Activated CD4-positive, alpha-beta memory T cell treated with anti-CD3 and anti-CD28 coated beads, Interleukin-2, amount 10 ng/mL, durations not matched to agents 7 days and 5 days (primary cell): ENCODE measurements at places on chromosomes 3 and 15.

DNA sequence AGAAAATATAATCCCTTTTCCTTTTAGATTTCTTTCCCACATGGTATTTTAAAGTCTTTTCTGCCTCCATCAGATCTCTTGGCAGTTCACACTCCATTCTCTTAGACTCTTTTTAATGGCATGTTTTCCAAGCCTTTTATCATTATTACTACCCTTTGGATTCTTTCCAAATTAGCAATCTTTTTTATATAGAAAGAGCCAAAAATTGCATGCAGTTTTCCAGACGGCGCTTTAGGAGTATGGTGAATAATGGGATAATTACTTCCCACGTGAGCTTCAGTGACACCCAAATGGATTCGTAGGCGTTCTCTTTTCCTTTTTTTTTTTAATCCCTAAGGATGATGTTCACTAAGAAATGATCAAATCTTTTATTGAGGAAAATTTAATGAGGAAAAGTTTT is 354.8 kb upstream of the DNAJC19 start:
- DNase-seq: no peak

GRCh38 chr3:56926243-56926946 is 124.6 kb upstream of the ARHGEF3 start:
- DNase-seq: no peak

DNA sequence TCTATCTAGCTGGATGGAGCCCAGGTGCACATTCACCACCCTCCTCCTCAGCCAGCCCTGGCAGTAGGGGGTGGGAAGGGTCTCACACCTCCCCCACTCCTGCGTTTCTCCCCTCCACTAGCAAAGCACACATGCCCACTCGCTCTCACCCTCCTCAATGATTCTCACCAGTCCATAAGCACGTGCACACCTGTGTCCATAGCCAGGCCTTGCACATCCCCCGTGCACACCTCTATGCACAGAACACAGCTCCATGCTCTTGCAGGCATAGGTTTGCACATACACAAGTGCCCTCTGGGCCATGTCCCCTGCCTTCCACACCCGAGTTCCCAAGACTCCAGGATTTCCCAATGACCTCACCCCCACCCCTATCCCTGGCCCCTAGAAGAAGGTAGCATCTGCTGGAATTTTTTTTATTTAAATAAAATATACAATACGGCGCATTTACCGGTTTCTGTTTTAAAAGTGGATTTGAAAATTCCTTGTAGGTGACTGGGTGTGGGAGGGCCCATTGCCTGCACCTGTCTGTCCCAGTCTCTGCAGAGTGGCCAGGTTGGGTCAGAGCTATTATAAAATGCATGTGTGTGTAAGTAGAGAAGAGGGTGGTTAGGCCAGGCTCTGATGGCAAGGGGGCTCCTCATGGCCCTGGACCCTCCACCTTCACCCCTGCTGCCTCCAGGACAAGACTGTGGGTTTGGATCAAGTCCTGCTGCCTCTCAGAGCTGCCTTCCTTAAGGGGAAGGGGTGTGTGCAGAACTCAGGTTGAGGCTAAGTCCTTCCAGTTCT is 49.1 kb downstream of the HCN4 start:
- no peak for DNase-seq

DNA sequence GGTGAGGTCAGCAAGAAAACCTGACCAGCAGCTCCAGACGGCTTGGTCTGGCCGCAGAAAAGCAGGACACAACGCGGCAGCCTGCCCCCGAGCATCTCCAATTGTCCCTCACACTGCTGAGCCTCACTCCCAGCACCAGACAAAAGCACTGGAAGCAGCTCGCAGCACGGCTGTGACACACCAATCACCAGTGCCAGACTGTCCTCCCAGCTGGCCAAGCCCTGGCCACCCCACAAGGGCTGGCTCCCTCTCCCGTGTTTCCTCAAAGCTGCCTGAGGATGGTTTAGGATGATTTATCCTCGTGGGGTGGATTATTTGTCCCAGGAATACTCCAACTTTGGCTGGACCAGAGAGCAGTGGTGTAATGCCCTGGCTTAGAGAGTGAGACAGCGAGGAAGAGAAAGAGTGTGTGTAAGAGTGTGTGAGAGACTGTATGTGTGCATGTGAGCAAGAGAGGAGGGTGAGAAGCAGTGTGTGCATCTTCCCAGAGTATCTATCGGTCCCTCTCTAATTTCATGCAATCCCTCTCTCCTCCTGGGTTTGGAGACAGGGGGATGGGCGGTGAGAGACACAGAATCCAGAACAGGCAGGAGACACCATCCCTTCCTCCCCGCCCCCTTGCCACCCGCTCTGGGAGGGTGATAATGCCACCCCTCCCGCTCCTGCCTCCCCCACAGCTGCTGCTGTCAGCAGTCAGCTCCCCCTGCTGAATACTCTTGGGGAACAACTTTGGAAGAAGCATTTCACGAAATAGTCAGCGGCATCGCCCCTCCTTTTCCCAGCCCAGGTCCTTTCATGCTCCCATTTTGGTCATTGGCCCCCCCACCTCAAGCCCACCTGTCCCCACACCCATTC is 34.2 kb downstream of the SEMA5B start:
- no peak for DNase-seq

- DNase-seq: no peak
Observed at GRCh38 chr15:82572986-82573385, 32.7 kb upstream of the RPS17 start.

- DNase-seq: no peak
Observed at GRCh38 chr3:170692720-170693119, 106.8 kb upstream of the SLC7A14 start.

GRCh38 chr3:145698749-145699148 is 462.2 kb downstream of the PLOD2 start:
- no peak for DNase-seq

DNA sequence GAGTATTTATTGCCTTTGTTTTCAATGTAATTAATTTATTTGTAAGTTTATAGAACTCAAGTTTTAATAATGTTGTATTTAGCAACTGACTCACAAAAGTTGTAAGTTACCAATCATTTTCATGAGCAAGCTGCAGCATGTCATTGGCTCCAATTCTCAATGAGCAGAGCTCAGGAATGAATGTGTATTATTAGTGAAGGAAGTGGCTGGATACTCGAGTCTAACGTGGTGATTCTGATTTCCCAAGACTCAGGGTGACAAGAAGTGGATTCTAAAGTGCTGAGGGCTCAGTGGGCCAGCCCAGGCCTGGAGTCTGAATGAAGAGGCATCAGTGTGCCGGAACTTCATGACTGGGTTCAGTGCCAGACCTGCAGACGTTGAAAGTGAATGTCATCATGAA is 39.6 kb downstream of the CLDN11 start:
- no peak for DNase-seq

DNA sequence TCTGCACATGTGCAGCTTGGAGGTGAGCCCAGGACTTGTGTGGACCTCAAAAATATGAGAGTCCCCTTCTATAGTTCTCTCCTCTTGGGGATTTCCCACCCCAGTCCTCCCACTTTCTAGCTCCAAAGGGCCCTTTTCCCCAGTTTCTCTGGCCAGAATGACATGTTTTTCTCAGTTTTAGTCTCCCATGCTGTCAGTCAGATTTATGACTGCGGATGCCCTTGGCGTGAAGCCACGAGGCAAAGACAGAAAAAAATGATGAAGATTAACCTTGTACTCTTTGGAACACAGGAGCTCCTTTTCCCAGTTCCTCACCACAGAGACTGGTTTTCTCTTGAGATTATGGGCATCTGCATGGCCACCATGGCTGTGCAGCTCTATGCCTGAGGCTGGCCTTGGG is 72.0 kb upstream of the TTBK2 start:
- no peak for DNase-seq

GRCh38 chr3:11716573-11717290 is 73.0 kb upstream of the VGLL4 start:
- DNase-seq: no peak

- DNase-seq: no peak
Observed at GRCh38 chr15:79115986-79116665, 25.5 kb upstream of the RASGRF1 start.

- no peak for DNase-seq
Observed at GRCh38 chr3:151726016-151726415, 7.7 kb upstream of the AADACL2 start.

DNA sequence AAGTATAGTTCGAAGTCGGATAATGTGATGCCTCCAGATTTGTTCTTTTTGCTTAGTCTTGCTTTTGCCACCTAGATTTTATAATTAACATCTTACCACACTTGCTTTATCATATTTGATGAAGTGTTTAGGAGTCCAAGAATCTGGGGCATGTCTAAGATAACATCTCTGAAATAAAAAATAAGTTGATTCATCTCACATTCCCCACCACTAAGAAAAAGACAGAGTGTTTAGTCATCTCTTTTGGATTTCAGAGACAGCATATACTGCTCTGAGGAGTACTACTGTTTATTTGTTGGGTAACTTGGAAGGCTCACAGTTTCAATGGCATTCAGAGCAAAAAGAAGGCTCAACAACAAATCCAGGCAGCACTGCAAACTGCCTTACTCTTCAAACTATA is 324.2 kb upstream of the ATP11B start:
- no peak for DNase-seq

GRCh38 chr15:78637776-78638435 is 3.1 kb downstream of the CHRNB4 start:
- no peak for DNase-seq

DNA sequence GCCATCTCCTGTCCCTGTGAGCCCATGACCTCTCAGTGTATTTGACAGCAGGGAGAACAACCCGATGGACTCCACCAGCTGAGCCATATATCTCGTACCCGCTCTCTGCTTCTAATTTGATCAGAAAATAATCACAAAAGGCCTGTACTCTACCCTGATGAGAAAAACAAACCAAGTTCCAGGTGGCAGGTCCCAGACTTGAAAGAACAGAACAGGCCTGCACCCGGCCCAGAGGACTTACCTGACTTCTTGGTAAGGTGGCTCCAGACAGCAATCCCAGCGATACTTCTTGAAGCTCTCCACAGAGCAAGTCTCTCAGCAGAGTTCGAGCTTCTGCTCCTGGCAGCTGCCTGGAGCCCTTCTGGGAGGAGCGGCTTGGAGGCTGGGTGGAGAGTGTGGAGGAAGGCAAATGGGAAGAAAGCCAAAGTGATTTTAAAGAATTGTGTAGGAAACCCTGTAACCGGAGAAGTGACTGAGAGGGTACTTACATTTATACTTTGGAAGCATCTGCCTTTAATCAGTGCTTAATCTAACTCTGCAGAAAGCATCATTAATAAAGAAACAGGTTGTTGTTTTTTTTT is 91.6 kb downstream of the SCN11A start:
- no peak for DNase-seq

- no peak for DNase-seq
Observed at GRCh38 chr3:71052716-71053115, 530.8 kb downstream of the FOXP1 start.

GRCh38 chr15:83538682-83539081 is 91.5 kb downstream of the SH3GL3 start:
- DNase-seq: no peak

GRCh38 chr15:80526556-80527340 is 122.6 kb downstream of the ARNT2 start:
- no peak for DNase-seq
